ENCODE measurements at places on chromosomes 12 and 14.

DNA sequence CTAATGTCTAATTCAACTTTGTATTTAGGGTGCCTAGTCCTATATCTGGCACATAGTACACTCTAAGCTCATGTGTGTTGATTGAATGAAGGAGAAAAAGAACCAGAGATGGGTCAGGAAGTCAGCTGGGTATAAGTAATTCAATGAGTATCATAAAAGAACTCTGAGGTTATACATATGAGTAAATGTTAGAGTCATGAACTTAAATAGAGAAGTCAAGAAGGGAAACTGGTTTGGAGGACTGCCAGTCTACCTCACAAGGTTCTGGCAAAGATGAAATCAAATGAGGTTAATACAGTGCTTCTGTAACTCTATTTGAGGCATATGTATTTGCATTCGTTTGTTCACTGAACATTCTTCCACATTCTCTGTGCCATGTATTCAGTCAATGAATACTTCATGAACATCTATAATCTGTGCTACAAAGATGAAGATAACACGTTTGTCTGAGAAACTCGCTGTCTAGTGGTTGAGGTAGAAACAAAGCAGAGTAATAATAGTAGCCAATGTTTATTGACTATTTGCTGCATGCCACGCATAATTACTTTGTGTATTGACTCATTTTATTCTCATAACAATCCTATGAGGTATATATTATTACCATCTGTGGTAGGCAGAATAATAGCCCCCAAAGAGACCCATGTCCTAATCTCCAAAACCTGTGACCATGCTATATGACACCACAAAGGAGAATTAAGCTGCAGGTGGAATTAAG lies 88.9 kb downstream of the PTGER2 start:
- no peak for DNase-seq

DNA sequence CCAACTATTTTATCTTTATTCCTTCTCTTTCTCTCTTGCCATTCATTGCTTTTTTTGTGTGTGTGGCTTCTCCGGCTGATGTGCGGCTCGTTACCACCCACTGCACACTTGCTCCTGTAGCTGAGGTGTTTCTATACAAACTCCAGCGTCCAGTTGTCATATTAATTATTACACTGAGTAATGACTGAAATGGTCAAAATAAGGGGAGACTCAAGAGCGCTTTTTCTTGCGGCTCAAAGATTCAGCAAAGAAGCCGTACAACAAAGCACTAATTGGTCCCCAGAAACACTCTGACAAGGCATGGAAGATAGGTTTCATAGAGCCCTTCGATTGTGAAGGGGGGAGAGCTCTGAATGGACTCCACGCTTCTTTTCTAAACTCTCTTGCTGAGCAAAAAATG lies 5.6 kb upstream of the ASCL1 start:
- no peak for DNase-seq

- DNase-seq = no peak
Observed at GRCh38 chr12:48377646-48378045, 26.9 kb upstream of the ZNF641 start.

DNA sequence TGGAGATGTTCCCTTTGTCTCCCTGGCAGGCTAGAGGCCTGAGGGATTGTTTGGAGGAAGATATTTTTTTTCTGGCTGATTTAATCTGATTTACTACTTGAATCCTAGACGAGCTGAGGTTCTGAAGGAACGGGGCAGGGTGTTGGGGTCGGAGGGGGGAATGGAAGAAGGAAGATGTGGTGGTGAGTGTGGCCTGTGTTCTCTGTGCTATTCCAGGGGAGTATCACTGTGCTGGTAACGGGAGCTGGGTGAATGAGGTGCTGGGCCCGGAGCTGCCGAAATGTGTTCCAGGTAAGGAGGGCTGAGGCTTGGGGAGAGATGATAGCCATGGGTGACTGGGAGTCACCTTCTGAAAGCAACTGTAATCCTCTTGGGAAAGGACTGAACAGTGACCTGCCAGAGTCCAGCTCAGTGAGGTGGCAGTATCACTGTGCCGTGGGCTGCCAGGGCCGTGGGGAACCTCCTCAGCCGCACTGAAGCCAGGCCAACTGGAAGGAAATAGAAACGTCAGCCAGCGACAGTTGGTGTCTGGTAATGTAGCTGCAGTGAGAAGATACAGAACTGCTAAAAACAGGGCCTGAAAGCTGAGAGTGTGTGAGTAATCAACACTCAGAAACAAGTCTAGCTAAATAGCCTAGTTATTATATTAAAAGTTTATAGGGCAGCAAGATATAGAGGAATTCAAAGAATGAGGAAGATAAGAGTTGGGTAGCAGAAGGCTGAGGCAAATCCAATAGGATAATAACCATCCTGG lies 7.9 kb downstream of the C1S start:
- DNase-seq = no peak

DNA sequence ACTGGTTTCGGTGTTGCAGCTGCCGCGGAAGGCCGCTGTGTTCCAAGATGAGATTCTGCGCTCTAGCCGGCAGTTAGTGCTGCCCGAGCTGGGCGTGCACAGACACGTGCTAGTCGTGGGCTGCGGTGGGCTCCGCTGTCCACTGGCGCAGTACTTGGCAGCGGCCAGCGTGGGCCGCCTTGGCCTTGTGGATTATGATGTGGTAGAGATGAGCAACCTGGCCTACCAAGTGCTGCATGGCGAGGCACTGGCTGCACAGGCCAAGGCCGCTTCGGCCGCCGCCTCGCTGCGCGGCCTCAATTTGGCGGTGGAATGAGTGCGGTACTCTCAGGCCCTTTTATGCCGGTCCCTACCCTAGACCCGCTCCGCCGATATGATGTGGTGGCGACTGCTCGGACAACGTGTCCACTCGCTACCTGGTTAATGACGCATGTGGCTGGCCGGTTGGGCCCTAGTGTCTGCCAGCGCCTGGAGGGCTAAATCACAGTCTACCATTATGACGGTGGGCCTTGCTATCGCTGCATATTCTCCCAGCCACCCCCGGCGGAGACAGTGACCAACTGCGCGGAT lies 102.2 kb downstream of the SNAPC1 start:
- DNase-seq = no peak

- no peak for DNase-seq
Observed at GRCh38 chr14:69356903-69357543, 41.1 kb downstream of the ERH start.

- no peak for DNase-seq
Observed at GRCh38 chr14:29169408-29169807, 402.8 kb downstream of the FOXG1 start.

GRCh38 chr12:13780453-13780852 lies 200.9 kb downstream of the GRIN2B start:
- DNase-seq = no peak

GRCh38 chr14:21840765-21841164 lies 167.1 kb upstream of the OR4E1 start:
- DNase-seq = no peak

- no peak for DNase-seq
Observed at GRCh38 chr12:4454315-4454860, 8.8 kb upstream of the FGF6 start.

All from SIG-M5 (cell line).